ENCODE measurements at places on chromosomes 12 and 14. TPM values are rescaled to one million over a fixed set of nuclear protein-coding genes. Genes with fewer than 3 reads are reported as not detected.

Gene FOXM1
- 16.5 TPM for total RNA-seq

Gene CCDC88C
- total RNA-seq = 21.2 TPM

Gene NRIP2
- total RNA-seq = not detected

Gene KLRK1
- total RNA-seq = not detected

Gene SMCO2
- 0.13 TPM for total RNA-seq

Gene SERPINA10
- not detected for total RNA-seq

Gene C12orf50
- not detected for total RNA-seq

Gene MON2
- total RNA-seq = 23.7 TPM

Gene CCDC197
- not detected for total RNA-seq

Gene PZP
- total RNA-seq = 0.40 TPM

Gene FAM90A1
- 0.11 TPM for total RNA-seq

Gene WNT5B
- total RNA-seq = 0.14 TPM

Gene POTEM
- not detected for total RNA-seq

Gene CD9
- 1,428 TPM for total RNA-seq

Gene CMTM5
- not detected for total RNA-seq

Gene CNTN1
- total RNA-seq = 0.79 TPM

Gene AKAP6
- 0.26 TPM for total RNA-seq

Gene CD63
- 1,479 TPM for total RNA-seq

Gene C2CD5
- total RNA-seq = 19.5 TPM

Gene MIP
- 0.07 TPM for total RNA-seq

Gene MAPK1IP1L
- total RNA-seq = 22.9 TPM

Gene A2ML1
- total RNA-seq = 0.18 TPM

Gene NANOG
- total RNA-seq = not detected

Gene RAPGEF3
- 35.8 TPM for total RNA-seq

Gene ABCC9
- total RNA-seq = under 0.01 TPM

Gene TMPRSS12
- not detected for total RNA-seq

Gene SLCO1C1
- 0.39 TPM for total RNA-seq

Gene CLEC6A
- not detected for total RNA-seq

Gene TMTC1
- total RNA-seq = 49.9 TPM

Gene UNC79
- under 0.01 TPM for total RNA-seq

Gene HOXC12
- total RNA-seq = not detected

Gene TMEM132C
- total RNA-seq = 0.26 TPM

Gene EFCAB11
- total RNA-seq = 3.6 TPM

Measured in pulmonary artery endothelial cell (primary cell).